ENCODE measurements at places on chromosomes 2 and 18.

DNA sequence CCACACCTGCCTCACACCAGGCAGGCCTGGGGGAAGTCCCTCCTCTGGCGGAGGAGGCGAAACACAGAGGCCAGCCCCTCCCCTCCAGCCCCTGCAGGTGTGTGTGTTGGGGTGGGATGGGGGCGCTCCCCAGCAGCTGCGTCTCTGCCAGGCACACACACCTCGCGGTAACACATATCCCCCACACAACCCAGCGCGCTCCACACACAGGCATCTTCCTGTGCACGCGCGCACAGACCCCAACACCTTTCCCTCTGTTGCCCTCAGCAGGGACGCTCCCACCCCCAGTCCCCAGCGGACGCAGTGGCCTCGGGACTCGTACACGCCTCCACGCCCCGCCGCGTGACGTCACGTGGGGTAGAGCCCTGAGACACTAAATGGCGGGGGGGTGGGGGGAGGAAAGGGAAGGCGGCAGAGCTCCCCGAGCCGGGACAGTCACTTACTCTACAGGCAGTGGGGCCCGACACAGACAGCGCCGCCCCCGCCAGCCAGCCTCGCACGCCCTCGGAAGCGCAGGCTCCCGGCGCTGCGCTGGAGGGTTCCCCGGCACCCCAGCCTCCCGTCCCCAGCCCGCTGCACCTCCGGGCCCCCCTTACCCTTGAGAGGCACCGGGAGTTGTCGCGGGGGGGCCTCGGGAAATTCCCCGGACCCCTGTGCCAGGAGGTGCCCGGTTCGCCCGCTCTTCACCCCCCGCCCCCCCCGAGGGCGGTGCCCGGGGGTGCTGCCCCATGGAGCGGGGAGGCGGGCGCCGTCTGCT lies at the start of gene WNT10A:
Gene WNT10A (plus strand): TSS at position 751 of the 757 bp plus-strand sequence. CDS start 144 bp downstream, outside the sequence.
- DNase-seq: no peak

DNA sequence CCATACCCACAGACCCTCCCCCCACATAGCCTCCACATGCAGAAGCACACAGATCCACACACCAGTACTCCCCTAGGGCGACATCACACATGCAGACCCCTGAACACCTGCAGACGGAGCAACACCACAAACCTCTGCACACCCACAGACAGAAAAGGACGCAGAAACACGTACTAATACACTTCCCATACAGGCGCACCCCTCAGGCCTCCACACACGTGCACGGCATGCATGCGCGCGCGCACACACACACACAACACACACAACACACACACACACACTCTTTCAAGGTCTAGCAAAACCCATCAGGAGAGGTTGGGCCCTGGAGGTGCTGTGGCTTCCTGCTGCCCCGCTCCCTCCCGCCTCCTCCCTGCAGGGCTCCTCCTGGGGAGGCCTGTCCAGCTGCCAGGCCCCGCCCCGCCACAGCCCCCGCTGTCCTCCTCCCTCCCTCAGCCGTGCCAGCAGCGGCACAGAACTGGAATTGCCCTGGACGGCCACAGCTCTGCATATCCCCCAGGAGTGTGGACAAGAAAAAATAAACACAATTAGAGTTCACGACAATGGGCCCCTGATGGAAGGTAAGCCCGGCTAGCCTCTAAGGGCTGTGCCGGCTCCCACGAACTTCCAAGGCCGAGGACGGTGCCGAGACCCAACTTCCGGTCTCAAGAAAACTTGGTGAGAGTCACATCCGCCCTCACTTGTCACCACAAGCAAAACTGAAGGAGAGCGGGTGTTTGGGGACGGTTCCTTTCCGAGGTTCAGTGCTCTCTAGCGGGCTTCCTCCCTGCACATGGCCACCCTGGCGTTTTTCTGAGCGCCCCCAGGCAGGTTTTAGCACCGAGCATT lies 6.8 kb downstream of the ZFP36L2 start:
- peak; percentile 54 for DNase-seq

GRCh38 chr2:199364153-199364552 lies 93.6 kb downstream of the SATB2 start:
- no peak for DNase-seq

- DNase-seq: no peak
These were observed 694.5 kb downstream of the ADCYAP1 start for GRCh38 chr18:1599196-1599595.

DNA sequence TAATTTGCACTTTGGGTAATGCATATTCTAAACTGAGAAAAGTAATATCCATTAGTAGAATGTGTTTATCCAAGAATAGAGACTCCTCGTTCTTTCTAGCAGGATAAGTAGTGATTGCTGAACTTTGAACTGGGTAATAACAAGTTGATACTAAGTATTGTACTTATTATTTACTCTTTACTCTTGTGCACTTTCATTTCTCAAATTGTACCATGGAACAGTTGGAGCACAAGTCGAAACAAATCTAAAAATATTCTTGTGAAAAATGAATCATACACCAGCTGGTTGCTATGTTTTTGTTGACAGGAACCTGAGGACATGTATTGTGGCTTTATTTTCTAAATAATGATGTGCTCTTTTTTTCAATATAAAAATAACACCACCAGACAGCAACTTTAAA lies 111.9 kb downstream of the RGPD3 start:
- DNase-seq: no peak

GRCh38 chr18:13550418-13551304 lies 175.7 kb downstream of the FAM210A start:
- DNase-seq: no peak

DNA sequence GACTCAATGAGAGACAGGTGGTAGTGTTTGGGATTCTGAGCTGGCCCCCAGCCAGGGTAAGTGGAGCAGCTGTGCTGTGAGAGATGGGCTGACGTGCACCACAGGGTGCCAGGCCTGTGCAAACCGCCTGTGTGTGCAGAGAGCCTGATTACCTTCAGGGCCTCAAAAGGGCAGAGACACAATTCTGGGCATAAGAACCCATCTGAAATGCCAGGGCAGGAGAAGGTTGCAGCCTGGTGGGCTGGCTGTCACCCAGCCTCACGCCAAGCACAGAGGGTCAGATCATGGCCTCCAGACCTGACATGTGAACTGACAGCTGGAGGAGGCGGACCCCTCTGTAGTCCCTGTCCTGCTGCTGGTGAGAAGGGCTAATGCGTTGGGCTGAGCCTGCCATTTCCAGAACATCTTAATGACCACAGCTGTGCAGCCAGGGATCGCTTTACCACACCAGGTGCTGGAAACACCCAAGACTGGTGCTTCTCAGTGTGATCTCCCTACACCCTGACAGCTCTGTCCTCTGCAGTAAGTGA lies 100.9 kb downstream of the ARL4C start:
- no peak for DNase-seq

- peak; percentile 40 for DNase-seq
These were observed 1.0 kb downstream of the CXCR4 start for GRCh38 chr2:136116813-136117390.

DNA sequence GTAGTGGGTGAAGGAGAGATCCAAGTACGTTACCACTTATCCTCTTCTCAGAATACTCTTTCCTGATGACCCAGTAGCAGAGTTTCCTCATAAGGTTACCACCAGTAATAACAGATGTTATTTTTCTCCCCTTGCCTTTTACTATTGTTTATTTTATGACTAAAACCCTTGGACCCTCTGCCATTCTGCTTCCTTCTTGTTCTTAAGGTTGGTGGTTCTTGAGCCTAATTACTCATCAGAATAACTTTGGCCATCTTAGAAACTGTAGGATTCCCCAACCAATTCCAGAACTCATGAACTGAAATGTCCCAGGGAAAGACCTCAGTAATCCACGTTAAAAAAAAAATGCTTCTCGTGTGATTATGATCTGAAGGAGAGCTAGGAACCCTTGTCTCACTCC lies 64.9 kb downstream of the CHST9 start:
- no peak for DNase-seq

GRCh38 chr2:131145040-131145439 lies 39.9 kb downstream of the PLEKHB2 start:
- no peak for DNase-seq

DNA sequence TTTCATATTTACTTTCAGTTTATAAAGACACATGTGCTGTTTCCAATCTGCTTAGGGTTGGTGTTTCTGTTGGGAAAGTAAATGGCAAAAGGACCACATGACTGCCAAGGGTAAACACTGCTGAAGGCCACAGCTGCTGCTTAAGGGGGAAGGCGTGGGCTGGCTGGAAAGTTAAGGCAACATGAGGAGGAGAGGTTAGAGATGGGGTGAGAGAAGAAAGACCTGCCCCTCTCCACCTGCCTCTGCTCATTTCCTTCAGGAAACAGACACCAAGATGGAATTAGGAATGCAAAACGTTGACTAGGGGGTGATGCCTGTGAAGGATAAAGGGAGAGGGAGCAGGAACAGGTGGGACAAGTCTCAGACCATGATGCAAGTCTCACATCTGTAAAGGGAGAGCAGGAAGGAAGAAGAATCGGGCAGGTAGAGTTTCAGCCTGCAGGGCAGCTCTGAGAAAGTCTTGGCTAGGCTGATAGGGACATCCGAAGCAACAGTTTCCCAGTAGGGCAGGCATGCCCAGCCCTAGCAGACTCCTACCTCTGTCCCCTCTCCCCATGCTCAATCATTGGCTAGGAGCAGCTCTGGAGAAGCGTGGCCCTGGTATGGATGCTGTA lies 86.0 kb downstream of the CDC42EP3 start:
- DNase-seq: no peak

DNA sequence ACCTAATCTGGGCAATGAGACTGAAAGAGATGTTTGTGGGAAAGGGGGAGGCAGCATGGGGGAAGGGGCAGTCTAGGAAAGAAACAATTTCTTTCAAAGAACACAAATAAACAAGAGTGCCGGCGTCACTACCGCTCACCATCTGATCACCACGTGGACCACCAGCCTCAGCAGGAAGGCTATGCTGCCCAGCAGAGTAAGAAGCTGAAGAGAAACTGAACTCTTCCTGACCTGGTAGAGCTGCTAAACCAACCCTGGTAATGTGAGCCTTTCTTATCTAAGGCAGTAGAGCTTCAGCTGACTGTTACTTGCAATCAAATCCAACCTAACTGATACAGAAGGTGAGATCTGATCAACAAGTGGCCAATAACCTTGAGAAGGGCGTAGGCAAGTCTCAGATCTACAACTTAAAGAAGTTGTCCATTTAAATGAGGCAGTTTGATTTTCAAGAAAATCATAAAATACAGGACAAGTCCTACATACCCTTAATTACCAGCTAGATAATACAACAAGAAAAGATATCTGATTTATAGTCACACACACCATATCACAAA lies 44.2 kb upstream of the SPTBN1 start:
- no peak for DNase-seq

GRCh38 chr18:24817150-24817549 lies 356.7 kb downstream of the HRH4 start:
- DNase-seq: no peak

DNA sequence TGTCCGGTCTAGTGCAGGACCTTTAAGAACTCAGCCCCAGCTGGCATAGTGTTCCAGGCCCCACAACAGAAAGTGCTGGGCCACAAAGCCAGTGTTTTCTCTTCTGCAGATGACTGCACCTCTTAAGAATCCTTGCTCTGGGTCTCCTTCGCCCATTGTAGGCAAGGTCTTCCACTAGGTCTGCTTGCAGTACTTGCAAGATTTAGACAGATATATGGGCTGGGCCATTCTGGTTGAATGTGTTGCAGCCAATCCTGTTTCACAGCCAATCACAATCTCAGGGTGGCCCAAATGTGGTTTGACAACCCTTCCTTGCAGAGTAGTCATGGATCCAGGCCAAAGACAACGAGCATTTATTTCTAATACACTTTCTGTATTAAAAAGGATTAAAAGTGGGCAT lies 13.1 kb upstream of the PIEZO2 start:
- no peak for DNase-seq

- DNase-seq: no peak
These were observed 46.4 kb downstream of the PROC start for GRCh38 chr2:127464470-127465257.

GRCh38 chr18:55327454-55327853 lies 260.5 kb downstream of the TCF4 start:
- no peak for DNase-seq

- no peak for DNase-seq
These were observed 47.8 kb upstream of the ODC1 start for GRCh38 chr2:10495988-10496313.

DNA sequence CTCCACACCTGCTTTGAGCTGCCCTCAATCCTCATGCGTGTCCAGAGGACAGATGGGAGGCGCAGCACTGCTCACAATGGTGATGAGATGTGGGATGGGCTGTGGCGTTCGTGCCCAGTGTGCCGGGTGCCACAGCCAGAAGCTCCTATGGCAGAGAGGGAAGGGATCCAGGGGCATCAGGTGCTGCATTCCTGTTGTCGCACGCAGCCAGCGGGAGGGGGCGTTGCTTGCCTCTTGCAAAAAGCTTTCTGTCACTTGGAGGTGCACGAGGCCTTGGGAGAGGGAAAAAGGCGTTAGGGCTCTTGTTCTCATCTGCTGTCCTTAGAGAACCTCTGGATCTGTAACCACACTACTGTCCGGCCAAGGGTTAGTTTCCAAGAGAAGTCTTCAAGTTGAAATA lies 29.2 kb upstream of the ALLC start:
- DNase-seq: no peak

DNA sequence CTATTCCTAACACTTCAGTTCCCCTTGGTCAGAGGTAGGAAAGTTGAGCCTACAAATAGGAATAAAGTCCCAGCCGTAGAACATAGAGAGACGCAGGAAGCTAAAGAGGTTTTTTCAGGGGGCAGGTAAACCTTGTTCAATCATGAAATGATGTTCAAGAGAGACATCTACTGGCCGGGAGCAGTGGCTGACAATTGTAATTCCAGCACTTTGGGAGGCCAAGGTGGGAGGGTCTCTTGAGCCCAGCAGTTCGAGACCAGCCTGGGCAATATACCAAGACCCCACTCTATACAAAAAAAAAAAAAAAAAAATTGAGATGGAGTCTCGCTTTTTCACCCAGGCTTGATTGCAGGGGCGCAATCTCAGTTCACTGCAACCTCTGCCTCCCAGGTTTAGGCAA lies 66.7 kb upstream of the DNAJC10 start:
- DNase-seq: no peak

DNA sequence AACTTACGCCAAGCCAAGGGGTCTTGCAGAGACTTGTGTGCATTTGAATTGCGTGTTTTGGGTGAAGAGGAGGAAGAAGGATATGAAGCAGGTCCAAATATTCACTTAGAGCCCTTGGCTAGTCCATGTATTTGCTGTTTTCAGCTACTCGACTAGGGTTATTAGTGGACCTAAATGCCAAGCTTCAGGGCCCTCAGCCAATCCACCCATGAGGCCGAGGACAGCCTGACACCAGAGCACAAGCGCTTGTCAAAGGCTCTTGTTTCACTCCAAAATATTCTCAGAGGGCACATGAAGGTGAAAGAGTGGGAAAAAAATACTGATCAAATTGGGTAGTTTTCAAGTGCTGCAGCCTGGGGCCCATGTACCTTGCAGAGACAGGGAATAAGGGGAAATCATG lies 174.8 kb upstream of the ACAA2 start:
- DNase-seq: no peak

All from stimulated activated CD4-positive, alpha-beta T cell treated with anti-CD3 and anti-CD28 coated beads, Interleukin-12 subunit alpha, Interleukin-12 subunit beta, amount 100 ng/mL, for 24 hours (primary cell).